ENCODE measurements at places on chromosomes 3 and 15.

DNA sequence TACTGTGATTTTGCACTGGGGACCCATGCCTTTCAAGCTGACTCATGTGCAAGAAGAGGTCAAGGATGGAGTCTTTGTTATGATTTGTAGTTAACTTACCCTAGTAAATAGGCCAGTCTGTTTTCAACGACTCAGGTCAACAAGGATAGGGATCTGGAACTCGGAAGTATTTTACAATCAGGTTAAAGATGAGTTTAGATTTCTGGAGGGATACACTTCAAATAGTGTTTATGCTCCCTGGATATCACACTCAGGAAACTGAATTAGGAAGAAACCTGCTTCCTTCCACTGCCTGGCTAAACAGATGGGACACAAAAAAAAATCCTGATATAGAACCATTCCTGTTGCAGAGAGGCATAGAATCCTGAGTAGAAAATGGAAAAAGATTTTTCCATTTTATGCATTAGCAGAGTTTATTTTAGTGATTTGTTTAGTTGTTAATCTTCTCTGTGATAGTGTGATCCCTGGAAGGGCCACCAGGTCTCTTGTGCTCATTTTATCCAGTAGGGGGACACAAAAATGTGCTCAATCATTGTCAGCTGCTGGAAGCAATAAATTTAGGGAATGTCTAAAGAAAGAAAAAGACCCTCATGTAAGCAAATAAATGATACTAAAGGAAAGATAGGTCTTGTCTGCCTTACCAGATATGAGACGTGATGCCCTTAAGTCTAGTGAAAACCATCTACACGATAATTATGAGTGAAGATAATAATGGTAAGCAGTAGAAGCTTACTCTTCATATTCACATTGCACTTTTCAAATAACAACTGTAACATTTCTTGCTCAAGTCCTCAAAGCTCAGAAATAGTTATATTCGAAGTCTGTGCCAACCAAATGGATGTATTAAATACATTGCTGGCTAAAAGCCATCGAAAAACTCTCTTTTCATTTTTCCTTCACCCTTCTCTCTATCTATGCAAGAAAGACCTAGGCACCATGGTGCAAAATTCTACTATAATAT is 452.1 kb upstream of the KCNMB2 start:
- no peak for DNase-seq

- DNase-seq = no peak
Measured at GRCh38 chr3:162295323-162295983, 798.8 kb downstream of the OTOL1 start.

GRCh38 chr15:74776821-74777768 is 4.8 kb upstream of the CSK start:
- no peak for DNase-seq

DNA sequence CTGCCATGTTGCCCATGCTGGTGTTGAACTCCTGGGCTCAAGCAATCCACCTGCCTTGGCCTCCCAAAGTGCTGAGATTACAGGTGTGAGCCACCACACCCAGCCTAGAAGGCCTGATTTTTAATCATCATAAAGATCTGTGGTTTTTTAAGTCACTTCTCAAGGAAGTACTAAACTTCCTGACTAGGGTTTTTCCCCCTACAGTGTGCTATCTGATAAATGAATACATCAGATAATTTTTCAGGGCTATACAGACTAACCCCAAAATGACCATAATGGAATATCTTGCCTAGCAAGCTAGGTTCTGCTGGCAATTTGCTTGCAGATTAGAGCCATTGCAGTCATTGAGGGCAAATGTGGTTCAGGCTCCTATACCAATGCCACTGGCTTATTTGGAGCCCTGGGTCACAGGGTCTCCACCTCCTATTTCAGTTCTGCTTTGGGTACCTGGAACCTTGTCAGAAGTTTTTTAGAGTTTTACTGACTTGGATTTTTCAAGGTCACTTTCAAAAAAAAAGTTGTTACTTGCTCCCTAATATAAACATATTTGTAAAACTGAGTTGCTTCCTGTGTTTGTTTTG is 80.8 kb downstream of the SLC49A4 start:
- DNase-seq = no peak

GRCh38 chr15:92166751-92167405 is 226.8 kb upstream of the ST8SIA2 start:
- DNase-seq = no peak

GRCh38 chr3:71444861-71445259 is 138.7 kb downstream of the FOXP1 start:
- no peak for DNase-seq

DNA sequence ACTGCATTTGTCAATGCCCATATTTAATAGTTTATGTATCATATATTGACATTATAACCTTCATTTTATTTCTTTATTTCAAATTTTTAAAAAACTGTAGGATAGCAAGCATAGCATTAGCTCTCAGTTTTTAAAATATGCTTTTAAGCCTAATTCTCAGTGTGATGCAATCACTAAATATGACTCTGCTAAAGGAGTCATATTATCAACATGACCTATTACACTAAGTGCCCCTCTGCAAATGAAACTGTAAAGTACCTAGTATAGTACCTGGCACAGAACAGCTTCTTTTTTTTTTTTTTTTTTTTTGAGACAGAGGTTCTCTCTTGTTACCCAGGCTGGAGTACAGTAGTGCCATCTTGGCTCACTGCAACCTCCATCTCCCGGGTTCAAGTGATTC is 179.4 kb upstream of the CGNL1 start:
- DNase-seq = no peak

DNA sequence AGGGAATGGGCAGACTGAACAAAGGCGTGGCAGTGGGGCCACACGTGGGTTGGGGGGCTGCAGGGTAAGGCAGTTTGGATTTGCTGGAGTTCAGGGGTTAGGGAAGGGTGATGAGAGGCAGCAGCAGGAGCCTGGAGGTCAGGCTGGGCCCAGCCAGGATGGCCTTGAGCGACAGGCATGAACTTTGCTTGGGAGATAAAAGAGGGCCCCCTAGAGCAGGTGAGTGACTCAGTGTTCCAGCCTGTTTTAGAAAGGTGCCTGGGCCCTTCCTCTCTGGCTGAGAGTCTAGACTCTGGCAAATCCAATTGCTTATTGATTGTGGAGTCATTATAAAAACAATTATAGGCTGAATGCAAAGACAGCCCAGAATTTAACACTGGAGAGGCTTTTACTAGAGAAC is 75.1 kb downstream of the RAB11A start:
- no peak for DNase-seq

Data from esophagus muscularis mucosa (tissue), 4 donors.